ENCODE measurements at places on chromosomes 6 and 20. TPM values are rescaled to one million over a fixed set of nuclear protein-coding genes. Genes with fewer than 3 reads are reported as not detected.
A peak's percentile ranks its signal among the peaks of the same experiment; 100 is the strongest.

GRCh38 chr6:169096388-169096787 is 157.3 kb downstream of the THBS2 start:
- ATAC-seq = no peak

DNA sequence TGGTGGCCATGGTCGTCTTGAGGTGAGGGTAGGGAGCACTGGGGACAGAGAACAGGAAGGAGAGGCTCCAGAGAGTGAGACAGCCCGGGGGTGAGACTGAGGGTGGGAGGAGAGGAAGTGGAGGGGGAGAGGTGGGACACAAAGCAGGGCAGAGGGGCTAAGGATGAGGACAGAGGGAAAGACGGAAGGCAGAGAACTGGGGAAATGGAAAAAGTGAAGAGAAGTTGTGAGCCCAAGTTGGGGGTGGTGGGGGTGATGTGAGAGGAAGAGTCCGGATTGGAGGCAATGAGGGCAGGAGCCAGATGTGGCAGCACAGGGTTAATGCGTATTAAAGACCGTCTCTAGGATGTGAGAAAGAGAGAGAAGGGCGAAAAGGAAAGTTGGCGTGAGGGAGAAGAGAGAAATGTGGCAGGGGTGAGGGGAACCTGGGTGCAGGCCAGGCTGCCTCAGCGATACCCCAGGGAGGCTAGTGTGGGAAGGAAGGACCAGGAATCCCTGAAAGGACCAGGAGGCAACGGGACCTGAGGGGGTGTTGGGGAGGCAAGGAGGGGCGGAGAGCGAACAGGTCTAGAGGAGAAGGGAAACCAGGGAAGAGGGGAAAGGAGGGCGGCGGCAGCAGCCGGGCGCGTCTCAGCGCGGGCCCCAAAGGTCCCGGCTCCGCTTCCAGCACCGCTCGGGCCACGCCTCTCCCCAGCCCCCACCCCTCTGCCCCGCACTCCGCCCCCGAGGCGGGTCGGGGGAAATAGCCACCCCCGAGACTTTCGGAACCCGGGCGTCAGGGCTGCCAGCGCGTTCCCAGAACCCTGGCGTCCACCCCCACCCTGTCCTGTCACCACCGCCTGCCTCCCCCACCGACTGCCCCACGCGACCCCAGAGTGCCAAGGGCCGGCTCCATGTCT is at the start of gene PPP1R18:
Gene PPP1R18, minus strand, starts transcription at position 637 of the 899 bp plus-strand sequence. Its CDS starts 627 bp downstream, at position 10.
- ATAC-seq = peak; percentile 3

- no peak for ATAC-seq
Observed at GRCh38 chr6:110277100-110277665, 81.0 kb downstream of the METTL24 start.

The RSPO4 gene
- 0.28 TPM for total RNA-seq

The PAK5 gene
- 9.6 TPM for total RNA-seq

- ATAC-seq = peak; percentile 35
Observed at GRCh38 chr6:33312361-33313104, 1.3 kb downstream of the TAPBP start.

DNA sequence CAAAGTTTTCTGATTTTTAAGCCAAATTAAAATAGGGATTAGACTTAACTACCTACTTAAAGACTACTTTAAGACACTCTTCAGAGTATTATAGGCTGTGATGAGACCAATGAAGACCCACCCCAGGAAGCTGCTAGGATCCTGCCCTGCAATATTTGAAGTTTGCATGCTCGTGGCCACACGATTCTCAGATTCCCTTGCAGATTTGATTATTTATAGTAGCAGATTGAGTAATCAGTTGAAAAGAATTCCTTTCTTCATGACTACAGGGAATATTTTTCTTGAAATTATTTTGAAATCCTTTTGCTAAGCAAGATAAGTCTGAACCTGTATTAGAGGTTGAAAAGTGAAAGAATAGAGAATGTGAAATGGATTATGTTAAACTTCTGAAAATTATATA is 122.3 kb downstream of the B3GAT2 start:
- ATAC-seq = no peak

- ATAC-seq = no peak
Observed at GRCh38 chr6:167056370-167056769, 57.2 kb downstream of the CEP43 start.

DNA sequence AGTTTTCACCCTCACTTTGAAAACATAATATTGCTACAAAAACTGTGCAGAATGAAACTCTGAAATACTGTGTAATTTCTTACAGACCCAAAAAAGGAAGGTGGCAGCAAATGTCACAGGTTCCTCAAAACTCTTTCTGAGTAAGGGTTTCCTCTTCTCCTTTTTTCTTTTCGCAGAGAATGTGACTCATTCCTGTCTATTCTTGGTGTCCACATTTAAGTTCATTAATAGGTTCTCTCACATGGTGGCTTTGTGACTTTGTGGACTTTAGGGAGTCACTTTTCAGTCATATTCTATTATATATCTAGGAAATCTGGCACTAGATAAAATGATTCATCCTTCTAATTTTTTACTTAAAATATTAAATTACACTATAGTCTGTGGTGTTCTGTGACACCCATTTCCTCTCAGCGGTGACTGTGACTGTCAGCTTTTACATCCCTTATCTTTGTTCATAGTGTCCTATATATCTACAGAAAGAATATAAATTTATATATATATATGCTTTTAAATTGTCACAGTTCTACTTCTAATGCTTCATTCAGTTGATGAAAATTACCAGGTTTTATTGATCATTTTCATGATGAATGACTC is 126.8 kb upstream of the HCRTR2 start:
- no peak for ATAC-seq

DNA sequence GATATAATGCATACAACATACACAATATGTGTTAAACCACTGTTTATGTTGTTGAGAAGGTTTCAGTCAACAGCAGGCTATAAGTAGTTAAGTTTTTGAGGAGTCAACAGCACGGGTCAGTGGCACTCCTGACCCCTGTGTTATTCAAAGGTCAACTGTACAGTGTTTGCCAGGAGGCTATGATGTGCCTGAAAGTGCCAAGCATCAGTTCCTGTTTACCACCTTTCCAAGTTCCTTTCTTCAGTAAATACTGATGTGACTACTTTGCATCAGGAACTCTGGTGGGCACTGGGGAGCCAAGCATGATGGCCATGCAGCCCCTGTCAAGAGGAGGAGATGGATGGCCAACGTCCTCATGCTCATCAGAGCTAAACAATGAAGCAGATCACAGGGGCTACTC is 224.4 kb upstream of the EXOC2 start:
- ATAC-seq = no peak

The OR2B6 gene
- not detected for total RNA-seq

DNA sequence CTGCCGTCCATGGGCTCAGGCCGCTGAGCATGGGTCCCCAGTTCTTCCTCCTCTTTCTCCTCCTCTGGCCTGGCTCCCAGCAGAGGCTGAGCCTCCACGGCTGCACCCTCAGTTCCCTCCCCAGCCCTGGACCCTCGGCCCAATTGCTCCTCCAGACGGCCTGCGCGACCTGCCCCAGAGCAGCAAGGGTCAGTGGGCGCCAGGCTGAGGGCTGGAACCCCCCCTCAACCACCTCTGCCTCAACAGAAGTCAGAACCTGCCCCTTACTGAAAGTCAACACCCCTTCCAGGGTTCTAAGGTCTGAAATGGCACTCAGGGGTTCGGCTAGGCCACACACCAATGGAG is 15.9 kb upstream of the SPAG4 start:
- ATAC-seq = no peak

- ATAC-seq = no peak
Observed at GRCh38 chr6:80439721-80440470, 333.4 kb downstream of the BCKDHB start.

The C20orf204 gene
- 0.48 TPM for total RNA-seq

The CST5 gene
- total RNA-seq = not detected

DNA sequence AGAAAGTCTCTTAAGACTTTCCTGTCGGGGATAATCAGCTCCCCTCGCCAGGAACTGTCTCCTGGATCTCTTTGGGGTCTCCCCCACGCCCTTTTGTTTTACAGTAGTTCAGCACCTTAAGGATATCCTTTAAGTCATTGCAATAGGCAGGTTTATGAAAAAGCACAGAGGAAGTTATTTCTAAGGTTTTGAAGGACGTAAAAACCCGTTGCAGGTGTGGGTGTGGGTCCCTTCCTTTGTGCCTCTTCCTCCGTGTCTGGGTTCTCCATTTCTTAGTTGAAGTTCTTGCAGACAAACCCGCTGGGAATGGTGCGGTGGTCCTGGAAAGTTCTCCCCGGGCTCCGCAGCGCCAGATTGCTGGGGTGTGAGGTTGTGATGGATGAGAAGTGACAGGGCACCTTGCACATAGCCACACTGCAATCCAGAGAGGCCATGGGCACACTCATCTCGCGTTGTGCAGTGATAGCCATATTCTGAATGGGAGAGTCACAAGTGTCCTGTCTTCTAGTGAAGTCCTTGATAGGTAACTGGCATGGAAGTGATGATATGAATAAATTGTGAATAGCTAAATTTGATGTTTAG is 65.2 kb downstream of the GTF2H5 start:
- no peak for ATAC-seq

DNA sequence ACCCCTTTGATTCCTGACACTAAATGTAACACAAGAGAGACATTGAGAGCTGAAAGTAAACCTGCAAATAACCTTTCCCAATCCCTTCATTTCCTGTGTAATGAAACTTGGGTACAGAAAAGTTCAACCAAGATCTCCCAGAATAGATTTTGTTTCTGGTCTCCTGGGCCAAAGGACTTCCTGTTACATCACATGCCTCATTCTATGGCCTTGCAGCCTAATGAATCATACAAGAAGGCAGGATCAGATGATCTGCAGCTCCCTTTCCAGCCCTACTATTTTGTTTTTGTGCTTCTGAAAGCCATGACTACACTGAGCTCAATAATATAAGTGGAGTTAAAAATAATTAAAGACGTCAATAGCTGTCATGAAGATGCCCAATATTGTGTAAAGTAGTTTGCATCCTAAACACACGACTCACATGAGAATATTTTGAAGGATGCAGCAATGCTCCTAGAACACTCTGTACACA is 73.4 kb upstream of the NOX3 start:
- ATAC-seq = peak; percentile 70

Data from motor neuron (in vitro differentiated cells).